Neural progenitor cell (in vitro differentiated cells): ENCODE measurements at places on chromosomes 6 and 20.

- no peak for DNase-seq
Observed at GRCh38 chr6:45970326-45970725, 45.3 kb downstream of the CLIC5 start.

- DNase-seq, result no peak
Observed at GRCh38 chr6:138912308-138912707, 75.7 kb downstream of the REPS1 start.

DNA sequence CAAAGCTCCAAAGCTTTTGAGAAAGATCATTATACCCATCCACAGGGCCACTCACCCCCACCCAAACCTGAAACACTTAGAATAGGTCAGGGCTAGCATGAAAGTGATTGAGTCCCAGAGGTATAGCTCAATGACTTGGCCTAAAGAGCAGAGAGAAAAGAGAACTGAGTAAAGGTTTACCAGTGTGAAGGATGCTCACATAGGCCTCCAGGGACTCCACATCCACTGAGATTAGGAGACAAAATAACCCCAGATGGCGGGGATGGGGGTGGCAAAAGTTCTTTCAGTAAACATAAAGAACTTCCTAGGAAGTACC lies 12.2 kb downstream of the SAYSD1 start:
- DNase-seq, result no peak

DNA sequence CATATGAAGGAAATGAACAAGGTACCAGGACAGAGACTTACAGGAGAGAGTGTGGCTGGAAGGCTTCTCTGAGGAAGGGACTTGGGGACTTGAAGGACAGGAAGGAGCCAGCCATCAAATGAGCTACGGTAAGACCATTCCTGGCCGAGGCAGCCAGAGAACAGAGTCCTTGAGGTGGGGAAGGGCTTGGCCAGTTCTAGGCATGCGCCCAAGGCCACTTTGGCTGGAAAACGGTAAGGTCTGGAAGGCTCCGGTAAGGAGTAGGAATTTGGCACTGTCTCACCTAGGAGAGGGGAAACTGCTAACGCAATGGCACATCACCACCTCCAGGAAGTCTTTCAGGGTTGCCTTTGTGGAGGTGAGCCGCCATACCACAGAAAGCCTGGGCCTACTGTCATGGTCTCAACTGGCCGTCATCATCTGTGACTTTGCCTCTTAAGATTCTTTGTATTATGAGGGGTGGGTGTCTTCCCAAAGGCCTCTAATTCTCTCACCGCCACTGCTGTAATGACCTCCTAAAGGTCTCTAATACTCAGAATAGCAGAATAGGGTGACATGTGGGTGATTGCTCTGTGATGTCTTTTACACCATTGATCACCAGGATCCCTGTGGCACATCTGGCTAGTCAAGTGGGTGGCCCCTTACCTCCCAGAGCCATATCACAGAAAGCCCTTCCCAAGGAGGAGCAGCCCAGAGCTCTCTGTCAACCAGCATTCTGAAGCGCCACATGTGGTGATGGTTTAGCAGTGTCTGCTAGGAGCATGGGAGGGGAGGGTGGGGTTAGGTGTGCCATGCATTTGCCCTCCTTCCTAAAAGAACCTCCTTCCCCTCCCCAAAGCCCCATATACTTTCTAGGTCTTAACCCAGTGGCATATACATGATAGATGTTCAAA lies 17.7 kb upstream of the STX16 start:
- no peak for DNase-seq

DNA sequence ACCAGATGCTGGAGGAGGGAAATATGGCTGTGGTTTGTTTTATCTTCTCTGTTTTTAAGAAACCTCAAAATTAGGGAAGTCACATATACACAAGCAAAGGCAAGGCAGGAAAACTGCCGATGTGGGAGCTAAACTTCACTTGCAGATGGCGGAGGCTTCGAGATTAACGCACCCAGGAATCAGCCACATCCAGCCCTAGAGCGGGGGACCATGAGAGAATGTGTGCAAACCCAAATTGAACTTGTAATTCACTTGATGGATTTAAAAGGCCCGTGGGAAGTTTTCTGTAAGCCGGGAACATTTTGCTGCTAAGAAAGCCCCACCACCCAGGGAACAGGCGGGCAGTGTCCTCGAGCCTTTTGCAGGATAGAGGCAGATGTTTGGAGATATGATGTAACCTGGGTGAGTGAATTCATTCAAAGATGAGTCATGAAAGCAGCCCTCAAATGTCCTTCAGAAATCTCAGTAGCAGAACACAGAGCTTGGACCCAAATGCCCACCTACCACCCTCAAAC lies 39.9 kb downstream of the PREX1 start:
- DNase-seq, result no peak
